ENCODE measurements at places on chromosomes 6 and 20.

- no peak for DNase-seq
Measured at GRCh38 chr6:63023726-63024125, 187.5 kb upstream of the FKBP1C start.

DNA sequence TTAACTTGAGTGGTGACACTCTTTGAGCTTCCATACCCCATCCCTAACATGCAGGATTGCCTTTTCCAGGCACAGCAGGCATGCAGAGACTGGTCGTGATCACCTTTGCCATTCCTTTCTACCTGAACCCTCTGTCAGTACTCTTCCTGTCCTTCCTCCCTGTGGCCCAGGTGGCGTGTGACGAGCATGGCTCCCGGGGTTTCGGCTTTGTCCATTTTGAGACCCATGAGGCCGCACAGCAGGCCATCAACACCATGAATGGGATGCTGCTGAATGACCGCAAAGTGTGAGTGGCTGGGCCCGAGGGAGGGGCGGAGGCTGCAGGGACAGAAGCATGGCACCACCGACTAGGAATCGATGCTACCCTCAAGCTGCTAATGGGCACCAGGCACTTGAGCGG lies 6.7 kb downstream of the PABPC1L start:
- no peak for DNase-seq

GRCh38 chr6:113432521-113433334 lies 424.4 kb upstream of the MARCKS start:
- no peak for DNase-seq

DNA sequence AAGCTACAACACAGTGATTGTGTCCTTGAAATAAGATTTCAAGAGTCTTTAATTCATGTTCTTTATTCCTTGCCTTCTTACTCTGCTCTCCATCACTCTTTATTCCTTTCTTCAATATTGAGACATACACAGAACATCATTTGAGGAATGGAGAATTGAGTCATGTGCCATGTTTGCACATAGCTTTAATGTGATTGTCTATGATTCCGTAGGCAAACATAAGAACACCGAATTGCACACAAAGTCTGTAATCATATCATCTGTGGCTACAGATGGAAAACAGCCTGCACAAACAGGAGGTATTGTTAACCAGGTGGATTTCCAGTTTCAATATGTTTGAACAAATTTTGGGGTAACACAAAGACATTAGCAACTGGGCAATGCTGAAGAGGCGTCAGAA lies 571.6 kb upstream of the GJE1 start:
- DNase-seq: no peak

- DNase-seq: no peak
Measured at GRCh38 chr6:147220345-147220744, 16.1 kb downstream of the STXBP5 start.

- no peak for DNase-seq
Measured at GRCh38 chr6:166036316-166037095, 131.1 kb downstream of the TBXT start.

- DNase-seq: no peak
Measured at GRCh38 chr20:16479666-16480065, 93.6 kb downstream of the KIF16B start.

DNA sequence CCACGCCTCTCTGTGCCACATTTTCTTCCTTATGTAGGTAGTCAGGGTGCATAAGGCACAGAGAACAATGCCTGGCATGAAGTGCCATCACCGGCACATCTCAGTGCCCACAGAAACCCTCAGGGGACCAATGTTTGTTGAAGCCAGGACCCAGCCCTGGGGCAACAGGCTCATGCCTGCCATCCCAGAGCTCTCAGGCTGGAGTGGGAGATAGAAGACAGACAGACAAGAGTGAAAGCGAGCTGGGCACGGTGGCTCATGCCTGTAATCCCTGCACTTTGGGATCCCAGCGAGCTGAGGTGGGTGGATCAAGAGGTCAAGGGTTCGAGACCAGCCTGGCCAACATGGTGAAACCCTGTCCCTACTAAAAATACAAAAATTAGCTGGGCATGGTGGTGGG lies 13.5 kb downstream of the EFCAB8 start:
- no peak for DNase-seq

- no peak for DNase-seq
Measured at GRCh38 chr6:21284166-21284565, 309.4 kb upstream of the SOX4 start.

GRCh38 chr6:129793447-129793846 lies 67.7 kb downstream of the TMEM244 start:
- DNase-seq: no peak

GRCh38 chr20:10185741-10186558 lies 32.7 kb upstream of the SNAP25 start:
- no peak for DNase-seq
